Thoracic aorta (tissue), 2 donors: ENCODE measurements at places on chromosomes 2 and 18.

- DNase-seq, result no peak
Measured at GRCh38 chr2:33013684-33014110, 66.9 kb downstream of the LTBP1 start.

DNA sequence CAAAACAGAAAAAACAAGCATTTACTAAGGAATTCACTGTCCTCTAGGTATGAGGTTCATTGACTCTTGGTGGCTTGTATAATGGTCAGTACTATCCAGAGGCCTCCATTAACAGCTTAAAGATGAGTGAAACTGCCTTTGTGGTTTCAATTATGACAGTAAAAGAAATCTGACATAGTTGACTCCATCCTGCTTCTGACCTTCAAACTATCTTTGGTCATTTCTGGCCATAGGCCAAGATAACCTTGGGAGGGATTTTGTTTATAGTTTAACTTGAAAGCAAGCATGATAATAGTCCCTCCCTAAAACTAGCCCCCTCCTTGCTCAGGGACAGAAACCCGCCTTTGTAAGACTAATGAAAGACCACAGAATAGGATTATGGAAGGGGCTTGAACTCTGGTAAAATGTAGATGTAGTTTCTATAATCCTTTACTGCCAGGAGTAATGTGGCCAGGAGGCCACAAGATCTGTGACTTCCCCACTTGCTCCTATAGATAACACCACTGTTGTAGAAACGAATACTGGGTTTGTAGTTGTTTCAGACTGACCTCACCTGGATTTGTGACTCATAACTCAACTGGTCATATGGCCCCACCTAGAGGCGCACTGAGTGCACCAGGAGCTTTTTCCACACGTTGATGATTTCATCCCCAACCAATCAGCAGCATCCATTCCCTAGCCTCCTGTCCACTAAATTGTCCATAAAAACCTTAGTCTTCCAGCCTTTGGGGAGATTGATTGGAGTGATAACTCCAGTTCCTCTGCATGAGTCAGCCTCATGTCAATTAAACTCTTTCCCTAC is 8.6 kb upstream of the PLEKHM3 start:
- DNase-seq, result no peak

- DNase-seq, result no peak
Measured at GRCh38 chr2:121372721-121373353, 87.8 kb upstream of the TFCP2L1 start.

DNA sequence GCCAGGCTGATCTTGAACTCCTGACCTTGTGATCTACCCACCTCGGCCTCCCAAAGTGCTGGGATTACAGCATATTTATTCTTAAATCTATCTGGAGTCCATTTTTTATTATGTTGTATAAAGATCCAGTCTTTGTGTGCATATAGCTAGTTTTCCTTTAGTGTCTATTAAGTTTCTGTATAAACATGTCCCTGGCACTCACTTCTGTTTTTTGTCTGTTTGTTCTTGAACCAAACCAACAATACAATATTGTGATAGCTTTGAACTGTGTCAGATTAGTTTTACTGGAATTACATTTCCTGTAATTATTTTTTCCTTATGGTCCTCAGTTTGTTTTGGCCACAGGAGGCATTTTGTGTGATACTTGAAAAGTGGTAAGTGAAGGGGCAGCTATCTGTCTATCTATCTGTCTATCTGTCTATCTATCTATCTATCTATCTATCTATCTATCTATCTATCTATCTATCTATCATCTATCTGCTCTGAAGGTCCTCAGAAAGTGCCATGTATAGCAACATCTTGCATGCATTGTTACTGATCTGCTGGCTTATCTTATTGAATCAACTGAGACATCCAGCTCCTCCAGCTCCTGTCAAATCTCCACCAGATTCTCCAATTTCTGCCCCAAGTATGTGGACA is 70.9 kb upstream of the ACVR1 start:
- DNase-seq, result no peak
